GM12892 (cell line): ENCODE measurements at places on chromosomes 1 and 21.

DNA sequence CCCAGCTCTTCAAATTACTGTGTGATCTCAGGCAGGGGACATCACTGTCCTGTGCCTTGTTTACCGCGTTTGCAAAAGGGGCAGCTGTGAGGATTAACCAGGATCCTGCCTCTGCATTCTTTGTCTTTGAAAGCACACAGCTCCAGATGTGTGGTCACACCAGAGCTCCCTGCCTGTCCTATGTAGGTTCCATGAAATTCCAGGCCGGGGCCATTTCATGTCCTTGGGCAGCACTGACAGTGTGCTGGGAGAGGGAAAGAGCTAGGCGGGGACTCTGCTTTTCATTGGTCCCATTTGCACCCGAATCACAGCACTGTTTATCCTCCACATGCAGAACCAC, 42.2 kb upstream of the SELENON start:
- DNase-seq: no peak

DNA sequence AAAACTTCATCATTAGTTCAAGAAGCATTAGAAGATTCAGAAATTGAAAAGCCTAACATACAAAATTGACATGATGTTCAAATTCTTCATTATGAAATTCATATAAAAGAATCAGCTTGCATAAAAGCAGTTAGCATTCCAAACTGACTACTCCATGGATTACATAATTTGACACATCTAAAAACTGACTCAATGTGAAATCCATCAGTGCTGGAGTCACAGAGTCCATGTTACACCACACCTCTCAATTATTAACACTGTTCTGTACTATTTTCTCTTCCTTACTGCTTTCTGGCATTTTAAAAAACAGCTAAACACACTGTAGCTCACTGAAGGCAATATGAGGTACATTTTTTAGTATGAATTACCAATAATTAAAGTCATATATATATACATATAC, 28.0 kb downstream of the ARHGAP29 start:
- no peak for DNase-seq

- DNase-seq: no peak
These were observed 25.5 kb downstream of the ETV3L start for GRCh38 chr1:157073944-157074685.

DNA sequence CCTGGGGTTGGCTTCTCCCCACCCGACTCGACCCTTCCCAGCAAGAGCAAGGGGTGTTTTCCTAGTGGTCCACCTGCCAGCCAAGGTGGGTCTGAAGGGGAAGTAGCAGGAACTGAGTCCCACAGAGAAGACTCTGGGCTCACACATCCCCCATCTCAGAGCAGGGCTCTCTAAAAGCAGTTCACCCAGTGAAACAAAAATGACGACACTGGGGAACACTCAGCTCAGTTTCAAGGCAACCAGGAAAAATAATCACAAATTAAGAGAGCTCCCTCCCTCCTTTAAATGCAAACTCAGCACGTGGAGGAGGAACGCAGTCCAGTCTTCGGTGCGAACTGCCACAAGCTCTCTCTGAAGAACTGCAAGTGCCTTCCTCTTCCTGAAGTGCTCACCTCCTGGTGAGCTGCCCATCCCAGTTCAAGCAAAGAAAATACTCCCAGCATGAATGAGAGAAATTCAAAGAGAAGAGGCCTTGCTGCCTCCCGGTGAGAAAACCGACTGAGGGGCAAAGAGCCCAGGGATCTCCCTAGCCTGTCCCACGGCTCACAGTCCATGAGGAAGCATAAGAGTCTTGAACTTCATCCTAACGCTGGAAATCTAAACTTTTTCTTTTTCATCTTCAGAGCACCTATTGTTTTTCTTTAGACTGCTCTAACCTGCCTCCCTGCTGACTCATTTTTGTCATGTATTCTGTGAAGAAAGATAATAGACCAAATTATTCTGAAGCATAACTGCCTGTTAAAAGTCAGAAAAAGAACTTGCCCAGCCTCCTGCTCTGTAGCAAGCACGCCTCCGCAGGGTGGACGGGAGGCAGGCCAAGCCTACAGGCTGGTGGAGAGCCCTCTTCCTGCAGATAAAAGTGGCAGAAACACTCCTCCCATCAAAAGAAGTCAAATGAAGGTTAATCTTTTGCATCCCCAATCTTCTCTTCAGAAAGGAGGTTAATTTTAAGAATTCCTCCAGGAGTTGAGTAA, 281.4 kb downstream of the HHIPL2 start:
- DNase-seq: no peak

- no peak for DNase-seq
These were observed 7.4 kb upstream of the EDEM3 start for GRCh38 chr1:184761969-184762485.

DNA sequence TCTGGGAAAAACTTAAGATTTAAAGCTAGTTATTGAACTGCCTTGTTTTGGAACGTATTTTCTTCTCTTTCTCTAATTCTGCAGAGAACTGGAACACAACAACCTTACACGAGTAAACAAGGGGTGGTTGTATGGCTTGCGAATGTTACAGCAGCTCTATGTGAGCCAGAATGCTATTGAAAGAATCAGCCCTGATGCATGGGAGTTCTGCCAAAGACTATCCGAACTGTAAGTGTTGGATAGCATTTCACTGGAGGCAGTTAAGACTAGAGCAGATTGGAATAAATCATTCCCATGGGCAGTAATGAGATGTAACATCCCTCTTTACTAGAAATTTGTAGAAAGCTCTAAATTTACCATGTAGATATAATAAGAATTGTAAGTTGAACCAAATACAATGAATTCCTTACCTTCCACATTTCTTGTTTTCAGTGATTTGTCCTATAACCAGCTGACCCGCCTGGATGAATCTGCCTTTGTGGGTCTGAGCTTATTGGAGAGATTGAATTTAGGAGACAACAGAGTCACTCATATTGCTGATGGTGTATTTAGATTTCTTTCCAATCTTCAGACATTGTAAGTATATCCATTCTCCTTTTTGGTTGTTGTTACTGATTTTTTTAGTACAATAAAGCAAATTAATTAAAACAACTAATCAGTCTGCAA, 22.9 kb downstream of the LRIG2 start:
- DNase-seq: no peak

DNA sequence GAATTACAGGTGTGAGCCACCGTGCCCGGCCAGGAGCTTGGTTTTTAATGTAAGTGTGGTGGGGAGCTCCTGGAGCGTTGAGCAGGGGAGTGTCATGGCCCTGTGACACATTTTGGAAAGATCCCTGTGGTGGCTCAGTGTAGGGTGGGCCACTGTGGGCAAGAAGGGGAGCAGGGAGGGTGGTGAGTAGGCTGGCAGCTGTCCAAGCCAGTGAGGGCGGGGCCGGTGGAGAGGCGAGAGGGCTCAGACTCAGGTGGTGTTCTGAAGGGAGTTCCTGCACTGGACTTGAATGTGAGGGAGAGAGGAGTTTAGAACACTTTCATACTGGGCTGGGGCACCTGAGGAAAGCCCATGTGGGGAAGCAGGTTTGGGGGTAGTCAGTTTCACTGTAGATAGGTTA, 3.1 kb upstream of the EVA1B start:
- DNase-seq: no peak

GRCh38 chr1:113247782-113248181, 142.5 kb upstream of the MAGI3 start:
- no peak for DNase-seq

DNA sequence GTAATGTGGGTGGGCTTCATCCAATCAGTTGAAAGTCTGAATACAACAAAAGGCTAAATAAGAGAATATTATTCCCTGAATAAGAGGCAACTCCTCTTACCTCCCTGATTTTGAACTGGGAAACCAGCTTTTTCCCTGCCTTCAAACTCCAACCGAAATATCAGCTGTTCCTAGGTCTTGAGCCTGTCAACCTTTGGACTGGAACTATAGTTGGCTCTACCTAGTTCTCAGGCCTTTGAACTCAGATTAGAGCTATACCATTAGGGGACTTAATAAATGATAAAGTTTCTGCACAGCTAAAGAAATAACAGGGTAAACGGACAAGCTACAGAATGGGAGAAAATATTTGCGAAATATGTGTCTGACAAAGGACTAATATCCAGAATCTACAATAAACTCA, 43.8 kb upstream of the BEND5 start:
- no peak for DNase-seq

DNA sequence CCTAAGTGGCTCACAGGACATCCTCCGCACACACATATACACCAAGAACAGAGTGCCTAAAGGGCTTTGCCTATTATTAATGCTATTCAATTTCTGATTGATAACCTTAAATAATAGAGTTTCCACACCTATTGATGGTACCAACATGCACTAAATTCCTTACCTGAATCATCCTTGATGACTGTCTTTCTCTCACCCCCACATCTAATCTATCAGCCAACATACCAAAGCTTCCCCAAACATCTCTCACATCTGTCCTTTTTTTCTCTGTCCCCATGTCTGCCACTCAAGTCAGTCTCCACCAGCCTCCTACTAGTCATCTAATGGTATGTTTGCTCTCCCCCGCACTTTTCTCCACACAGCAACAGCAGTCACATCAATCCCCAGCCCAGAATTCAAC, 174.4 kb downstream of the DSCAM start:
- DNase-seq: no peak

DNA sequence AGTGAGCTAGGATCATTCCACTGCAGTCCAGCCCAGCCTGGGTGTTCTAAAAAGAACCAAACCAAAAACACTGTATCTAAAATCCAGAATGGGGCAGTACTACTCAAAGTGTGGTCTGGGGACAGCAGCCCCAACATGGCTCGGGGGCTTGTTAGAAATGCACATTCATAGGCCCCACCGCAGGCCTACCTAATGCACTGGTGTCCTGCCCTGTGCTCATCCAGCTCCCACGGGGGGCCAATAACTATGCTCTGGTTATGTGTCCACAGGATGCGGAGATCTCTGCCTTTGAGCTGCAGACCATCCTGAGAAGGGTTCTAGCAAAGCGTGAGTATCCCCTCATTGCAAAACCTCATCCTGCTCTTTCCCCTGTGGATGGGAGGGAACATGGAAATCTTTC, 51.5 kb downstream of the CAPN2 start:
- DNase-seq: no peak

DNA sequence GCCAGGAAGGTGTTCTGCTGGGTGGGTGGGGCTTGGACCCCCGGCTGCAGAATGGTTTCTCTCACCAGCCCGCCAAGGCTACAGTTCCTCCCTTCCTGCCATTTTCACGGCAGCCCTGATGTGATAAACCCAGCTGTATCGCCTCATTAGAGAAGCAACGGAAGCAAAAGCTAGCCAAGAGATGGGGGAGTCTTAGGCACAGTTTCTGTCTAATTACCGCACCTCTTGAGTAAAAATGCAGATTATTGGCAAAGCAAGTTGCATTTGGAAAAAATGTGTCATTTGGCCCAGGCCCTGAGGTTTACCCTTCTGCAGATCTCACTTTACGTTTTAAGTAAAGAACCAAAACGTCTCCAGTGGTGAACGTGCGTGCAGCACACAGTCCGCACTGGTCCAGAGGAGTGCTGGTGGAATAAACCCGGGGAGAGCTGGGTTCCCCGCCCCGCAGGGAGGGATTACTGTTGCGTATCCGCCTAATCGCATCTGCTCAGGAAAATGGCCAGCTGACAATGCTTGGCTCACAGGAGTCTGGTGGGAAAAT, 109.9 kb downstream of the GALNT2 start:
- DNase-seq: no peak

- DNase-seq: no peak
These were observed 5.0 kb upstream of the SRSF4 start for GRCh38 chr1:29186707-29187106.

DNA sequence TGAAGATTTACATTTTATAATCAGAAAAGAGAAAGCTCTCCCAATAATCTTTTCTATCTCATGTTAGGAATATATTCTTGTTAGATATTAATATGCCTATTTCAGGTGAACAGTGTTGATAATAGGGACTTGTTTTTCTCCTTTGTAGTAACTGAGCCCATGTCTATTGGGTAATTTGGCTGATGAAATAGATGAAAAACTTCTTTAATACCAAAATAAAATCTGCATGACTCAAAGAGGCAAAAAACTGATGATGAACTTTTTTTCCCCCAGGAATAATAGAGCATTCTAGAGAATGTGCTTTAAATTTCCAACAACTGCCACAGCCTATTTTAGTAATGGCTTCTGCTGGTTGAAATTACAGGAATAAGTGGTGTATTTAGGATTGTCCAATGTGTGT, 178.9 kb upstream of the GREM2 start:
- DNase-seq: no peak

DNA sequence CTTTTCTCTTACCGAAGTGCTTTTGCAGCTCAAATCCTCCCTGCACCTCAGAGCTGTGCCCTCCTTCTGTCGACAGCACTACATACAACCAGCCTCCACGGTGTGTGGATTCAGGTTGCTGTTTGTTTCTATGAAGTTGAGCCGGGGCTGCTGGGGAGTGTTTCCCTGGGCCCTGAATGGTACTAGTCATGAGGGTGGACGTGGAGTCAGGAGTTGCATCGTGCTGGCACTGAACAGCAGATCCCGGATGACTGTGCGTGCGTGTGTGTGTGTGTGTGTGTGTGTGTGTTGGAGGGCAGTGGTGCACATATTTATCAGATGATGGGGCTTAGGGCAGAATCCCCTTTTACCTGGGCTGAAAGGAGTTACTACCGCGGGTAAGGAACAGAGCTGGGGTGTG, 47.0 kb downstream of the ACTL8 start:
- DNase-seq: no peak

GRCh38 chr1:87600854-87601253, 272.2 kb downstream of the LMO4 start:
- DNase-seq: no peak

DNA sequence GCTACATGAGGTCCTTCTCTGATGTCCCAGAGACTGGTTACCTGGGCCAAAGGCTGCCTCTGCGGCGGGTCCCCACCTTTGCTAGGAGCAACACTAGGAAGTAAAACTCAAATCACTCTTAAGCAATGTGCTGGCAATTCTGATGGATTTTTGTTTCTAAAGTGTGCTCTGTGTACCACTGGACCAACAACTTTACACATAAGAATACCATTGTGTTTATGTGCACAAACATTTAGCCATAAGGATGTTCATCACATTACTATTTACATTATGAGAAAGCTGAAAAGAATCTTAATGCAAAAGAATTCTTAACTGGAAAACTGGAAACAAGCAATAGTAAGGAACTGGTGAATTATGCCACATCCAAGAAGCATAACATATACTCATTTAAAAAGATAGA, 38.6 kb downstream of the SSBP3 start:
- DNase-seq: no peak

- peak; percentile 69 for DNase-seq
These were observed 38.2 kb downstream of the SLC2A7 start for GRCh38 chr1:8987881-8988617.

- no peak for DNase-seq
These were observed 99.0 kb downstream of the ZZZ3 start for GRCh38 chr1:77583483-77583882.
